ENCODE measurements at places on chromosomes 12 and 14.

DNA sequence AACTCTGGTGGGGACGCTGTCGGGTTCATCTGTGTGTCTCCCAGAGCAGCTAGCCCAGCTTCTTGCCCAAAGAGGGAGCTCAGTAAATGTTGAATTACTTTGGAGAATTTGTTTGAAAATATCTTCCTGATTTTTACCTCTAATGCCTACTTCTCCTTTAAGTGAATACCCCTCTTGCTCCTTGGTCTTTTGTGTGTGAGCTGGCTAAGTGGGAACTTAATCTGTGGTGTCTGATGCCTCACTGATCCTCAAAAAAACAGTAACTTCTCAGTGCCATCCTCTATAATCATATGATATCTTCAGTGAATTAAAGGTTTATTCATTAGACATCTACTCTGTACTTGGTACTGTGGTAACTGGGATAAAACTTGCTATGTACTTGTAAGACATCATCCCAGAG is 7.7 kb upstream of the PSMA6 start:
- no peak for DNase-seq

DNA sequence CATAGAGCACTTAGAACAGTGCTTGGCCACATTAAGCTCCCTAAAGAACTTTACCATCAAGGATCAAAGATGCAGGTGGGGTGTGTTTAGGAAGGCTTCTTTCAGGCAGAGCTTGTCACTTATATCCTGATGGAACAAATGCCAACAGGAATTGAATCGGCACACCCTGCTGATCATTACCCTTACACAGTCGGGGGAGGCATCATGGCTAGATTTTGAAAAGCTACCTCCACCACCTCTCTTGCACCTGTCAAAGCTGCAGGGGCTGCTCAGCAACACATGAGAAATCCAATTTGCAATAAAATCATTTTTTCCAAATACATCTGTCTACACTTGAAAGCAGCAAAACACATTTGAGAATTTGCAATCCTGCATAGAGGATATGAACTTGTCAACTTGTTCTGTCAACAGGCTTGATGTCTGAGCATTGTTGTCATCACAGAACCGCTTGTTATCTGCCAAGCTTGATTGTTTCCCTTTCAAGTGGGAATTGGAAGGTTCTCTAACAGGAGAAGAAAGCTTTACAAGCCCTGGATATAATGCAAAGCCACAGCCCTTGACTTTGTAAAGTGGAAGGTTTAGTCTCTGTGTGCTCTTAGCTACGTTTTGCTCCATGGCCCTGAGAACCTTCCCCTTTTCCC is 24.6 kb upstream of the TRIM9 start:
- DNase-seq, result no peak

- DNase-seq, result no peak
These were observed 8.3 kb downstream of the MAP4K5 start for GRCh38 chr14:50524060-50524459.

DNA sequence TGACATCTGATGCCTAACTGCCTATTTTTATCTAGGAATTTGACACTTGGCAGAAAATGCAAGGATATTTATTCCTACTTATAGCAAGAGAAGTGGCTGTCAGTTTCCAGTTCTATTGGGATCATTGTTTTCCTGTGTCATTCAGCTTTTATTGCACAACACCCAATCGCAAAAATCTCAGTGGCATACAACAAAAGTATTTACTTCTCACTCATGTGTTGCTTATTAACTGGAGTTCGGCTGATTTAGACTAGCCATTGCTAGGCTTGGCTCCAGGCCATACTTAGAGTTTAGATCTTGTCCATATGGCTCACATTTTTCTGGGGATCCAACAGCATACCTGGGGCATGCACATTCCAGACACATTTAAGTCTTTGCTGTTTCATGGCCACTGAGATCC is 218.6 kb upstream of the SYT1 start:
- DNase-seq, result no peak

GRCh38 chr12:66072135-66072534 is 58.4 kb downstream of the LLPH start:
- no peak for DNase-seq

DNA sequence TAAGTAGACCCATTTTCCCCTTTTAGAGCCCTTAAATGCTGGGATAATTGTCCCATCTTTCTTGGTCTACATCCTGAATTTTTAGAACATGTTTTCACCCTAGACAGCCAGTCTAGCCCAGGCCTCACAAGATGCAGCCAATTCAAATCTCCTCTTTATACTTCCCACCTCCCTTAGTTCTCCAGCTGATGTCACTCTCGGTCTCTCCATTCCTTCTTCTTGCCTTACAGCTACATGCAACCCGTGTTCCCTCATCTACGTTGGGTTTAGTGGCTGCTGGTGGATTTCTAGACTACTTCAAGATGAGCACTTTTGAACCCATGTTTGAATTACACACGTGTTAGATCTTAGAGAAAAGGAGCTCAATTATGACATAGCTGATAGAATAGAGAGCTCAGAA is 132.0 kb downstream of the PPM1H start:
- no peak for DNase-seq

DNA sequence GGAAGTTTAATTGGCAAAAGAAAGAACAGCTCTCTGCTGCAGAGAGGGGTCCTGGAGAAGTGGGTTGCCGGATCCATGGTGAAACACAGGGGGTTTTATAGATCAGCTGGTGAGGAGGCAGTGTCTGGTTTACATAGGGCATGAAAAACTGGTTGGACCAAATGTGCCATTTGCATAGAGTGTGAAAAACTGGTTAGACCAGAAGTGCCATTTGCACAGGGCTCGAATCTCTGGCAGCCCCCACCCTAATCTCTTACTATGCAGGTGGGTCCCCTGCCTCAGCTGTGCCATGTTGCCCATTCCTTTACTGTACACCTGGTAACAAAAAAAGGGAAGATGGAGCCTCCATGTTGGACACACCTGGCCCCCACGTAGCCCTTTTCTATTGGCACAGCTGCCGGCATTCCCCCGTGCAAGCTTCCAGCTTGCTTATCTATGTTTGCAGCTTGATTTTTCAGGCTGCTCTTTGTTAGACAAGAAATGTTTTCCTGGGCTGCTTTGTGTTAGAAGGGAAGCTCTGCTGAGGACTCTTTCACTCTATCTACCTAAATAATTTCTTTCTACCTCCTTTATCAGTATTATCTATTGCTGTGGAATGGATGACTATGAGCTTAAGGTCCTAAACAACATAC is 61.1 kb upstream of the TMEM132D start:
- no peak for DNase-seq

- no peak for DNase-seq
These were observed 10.1 kb downstream of the LRTM2 start for GRCh38 chr12:1830401-1830845.

- no peak for DNase-seq
These were observed 76.1 kb downstream of the SLC24A4 start for GRCh38 chr14:92398888-92399636.

GRCh38 chr12:103524238-103524875 is 28.6 kb upstream of the C12orf42 start:
- no peak for DNase-seq

DNA sequence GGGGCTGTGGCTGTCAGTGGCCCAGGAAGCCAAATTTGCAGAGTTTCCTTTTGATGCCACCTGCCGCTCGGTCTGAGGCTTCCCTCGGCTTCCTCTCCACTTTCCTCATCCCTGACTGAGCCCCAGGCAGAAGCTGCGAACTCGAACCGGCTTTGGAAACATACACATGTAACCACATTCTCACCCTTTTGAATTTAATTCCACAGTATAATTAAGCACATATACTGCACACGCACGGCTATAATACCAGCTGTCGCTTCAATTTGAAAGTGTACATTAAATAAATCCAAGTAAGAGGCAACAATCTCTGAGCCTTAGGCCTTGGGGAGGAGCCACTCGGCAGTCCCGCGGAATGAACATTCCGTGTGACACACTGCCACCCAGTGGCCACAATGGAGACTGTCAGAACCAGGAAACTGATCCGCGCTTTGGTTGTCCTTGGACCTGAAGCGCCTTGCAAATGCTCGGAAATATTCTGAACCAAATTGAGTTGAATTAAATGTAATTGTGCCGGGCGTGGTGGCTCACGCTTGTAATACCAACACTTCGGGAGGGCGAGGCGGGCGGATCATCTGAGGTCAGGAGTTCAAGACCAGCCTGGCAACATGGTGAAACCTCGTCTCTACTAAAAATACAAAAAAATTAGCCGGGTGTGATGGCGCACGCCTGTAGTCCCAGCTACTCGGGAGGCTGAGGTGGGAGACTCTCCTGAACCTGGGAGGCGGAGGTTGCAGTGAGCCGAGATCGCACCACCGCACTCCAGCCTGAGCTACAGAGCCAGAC is 117.9 kb upstream of the TMPO start:
- peak; percentile 70 for DNase-seq

DNA sequence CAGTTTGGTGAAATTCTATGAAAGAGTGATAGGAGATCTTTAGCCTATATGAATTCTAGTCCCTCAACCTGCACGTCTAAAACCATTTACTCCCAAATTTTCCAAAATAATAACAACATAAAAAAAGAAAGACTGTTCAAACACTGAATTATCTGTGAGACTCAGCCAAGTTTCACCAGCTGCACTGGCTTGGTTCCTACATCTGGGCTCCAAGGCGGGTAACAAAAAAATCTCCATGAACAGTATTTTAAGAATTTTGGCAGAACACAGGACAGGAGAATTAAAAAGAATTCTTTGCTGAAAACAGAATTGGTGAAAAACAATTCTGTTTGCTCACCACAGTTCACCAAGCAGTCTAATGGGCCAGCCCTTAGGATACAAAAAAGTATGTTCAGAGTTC is 536.8 kb upstream of the ATP2B1 start:
- no peak for DNase-seq

DNA sequence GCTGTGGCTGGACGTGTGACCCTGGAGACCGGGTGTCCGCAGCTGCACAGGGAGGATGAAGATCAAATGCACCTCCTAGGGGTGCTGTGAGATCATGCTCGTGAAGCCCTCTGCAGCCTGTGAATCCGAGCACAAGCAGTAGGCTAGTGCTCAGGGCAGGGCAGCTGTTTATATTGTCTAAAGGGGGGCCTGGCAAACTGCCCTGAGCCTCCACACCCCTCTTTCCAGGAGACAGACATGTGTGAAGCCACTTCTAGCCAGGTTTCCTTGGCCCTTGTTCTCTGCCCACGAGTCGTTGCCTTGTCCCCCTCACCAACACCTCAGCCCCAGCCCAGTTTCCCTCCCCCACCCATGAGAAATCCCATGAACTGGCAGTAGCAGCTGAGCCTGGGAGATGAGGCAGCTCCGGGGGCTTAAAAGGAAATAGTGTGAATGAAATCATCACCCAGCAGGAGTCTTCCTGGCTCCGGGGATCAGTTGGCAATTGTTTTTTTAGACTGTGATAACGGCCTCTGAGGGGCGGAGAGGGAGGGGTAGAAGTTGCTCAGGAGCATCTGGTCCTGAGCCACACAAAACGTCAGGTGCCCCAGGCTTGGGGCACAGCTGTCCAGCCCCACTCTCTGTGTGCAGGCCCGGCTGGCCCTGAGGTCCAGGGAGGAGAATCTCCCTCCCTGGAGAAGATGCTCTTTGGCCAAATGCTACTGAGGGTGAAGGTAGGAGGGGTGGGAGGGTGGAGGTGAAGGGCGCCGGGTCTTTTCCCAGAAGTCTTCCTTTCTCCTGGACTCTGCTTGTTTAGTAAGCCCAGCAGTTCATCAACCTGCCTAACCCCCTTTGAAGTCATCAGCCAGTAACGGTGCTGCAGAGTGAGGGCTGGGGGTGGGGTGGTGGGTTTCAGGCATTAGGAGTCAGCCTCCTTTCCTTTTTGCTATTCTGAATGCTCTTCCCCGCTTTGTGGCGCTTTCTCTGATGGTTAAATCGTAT is 4.0 kb downstream of the FGF6 start:
- no peak for DNase-seq

- peak; percentile 22 for DNase-seq
These were observed 1929.9 kb upstream of the SEL1L start for GRCh38 chr14:83463500-83464098.

- DNase-seq, result no peak
These were observed 78.7 kb downstream of the PRORP start for GRCh38 chr14:35201066-35201465.

GRCh38 chr14:94707494-94707893 is 62.4 kb downstream of the GSC start:
- DNase-seq, result no peak

DNA sequence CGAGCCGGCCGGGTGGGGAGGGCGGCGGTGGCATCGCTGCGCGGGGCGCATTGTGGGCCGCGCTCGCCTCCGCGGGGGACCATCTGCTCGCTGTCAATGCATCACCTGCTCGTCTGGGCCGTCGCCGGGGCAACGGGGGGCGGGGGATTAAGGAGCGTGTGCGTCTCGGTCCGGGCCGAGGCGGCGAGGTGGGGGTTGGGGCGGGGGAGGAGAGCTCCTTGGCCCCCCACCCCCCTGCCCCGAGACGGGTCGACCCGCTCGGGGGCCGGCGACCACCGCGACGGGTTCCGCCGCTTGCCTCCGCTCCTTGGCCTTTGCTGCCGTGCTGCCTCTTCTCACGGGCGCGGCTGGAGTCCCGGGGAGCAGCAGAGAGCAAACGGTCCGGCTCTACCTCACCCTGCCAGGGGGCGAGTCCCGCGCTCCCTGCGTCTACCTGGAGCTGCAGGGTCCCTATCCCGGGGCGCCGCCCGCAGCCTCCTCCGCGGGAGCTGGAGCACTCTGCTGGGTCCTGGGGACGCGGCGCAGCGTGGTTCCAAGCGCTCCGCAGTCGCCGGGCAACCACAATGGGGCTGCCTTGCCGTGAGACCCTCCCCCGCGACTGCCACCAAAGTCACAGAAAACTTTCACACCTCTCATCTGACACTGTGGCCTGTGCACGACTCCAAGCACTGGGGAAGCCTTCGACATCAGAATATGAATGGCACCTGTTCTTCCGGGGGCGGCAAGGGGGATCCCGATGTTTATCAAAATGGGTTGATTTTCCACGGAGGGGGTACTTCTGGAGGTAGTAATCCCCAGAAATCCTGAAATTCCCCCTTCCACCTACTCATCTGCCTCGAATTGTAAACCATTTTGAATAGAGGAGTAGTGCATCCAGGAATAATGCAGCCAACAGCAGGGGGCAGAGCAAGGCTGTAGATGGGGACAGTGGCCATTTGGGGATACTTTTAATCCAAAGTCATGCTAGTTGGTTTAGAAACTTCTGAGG is at the start of gene C12orf42:
Gene C12orf42, minus strand, starts transcription at position 500 of the 988 bp plus-strand sequence. CDS start 17,542 bp downstream, outside the sequence.
- DNase-seq, result no peak
